HFF-Myc (cell line): ENCODE measurements at places on chromosomes 1 and 21.

DNA sequence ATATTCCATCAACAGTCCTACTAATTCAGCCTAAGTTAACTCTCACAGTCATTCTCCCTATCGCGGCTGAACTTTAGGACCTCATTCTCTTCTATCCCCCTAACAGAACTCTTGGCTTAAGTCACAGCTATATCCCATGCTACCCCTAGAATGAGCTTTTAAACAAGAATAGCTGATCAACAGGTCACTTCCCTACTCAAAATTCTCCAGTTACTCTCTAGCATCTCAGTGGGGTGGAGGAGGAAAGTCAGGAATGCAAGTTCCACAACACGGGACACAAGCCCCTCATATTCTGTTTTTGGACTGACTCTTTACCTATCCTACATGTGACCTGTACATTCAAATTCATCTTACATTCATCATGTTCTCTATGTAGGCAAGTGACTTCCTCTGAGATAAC lies 21.0 kb downstream of the MRPL39 start:
- DNase-seq = no peak

DNA sequence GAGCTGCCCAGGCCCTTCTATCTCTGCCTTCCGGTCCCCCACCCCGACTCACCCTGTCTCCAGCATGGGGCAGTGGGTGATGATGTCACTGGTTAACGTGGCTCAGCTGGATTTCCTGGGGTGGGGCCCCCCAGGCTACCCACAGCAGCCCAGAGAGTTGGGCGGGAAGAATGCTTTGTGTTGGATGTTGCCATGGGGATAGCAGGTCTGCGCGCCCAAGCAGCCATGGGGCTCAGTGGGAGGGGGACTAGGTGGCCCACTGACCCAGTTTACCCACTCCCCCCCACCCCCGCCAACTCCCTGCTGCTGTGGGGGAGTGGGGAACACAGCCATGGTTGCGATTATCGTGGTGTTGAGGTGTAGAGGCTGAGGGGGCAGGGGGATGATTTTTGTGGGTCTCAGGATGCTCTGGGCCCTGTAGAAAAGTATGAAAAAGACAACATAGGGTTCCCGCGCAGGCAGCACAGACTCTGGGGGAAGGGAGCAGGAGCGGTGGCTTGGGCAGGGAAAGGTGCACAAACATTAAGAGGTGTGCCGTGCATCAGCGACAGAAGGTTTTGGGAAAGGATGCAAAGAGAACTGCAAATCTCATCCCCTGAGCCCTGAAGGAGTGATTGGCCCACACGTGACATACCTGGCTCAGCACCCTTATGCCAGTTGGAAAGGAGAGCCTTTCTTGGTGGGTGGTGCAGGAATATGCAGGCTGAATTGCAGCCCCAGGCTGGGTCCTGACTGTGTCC lies 8.5 kb downstream of the CELSR2 start:
- no peak for DNase-seq

DNA sequence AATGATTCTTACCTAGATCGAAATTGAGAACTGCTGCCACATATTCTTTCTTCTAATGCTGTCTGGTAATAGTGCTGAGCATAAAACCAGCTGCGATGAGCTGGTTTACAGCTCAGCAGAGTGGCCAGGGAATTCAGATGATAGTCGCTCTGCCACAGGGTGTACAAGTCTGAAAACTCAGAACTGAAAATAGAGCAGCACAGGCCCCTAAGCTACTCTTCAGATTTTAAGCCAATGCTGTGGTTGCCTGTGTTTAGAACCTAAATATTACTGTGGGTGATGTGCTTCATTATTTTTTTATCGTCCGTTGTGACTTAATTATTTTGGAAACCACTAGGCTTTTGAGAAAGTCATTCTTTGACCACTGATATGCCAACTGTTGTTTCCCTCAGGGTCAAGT lies 152.0 kb downstream of the ADGRL4 start:
- no peak for DNase-seq

DNA sequence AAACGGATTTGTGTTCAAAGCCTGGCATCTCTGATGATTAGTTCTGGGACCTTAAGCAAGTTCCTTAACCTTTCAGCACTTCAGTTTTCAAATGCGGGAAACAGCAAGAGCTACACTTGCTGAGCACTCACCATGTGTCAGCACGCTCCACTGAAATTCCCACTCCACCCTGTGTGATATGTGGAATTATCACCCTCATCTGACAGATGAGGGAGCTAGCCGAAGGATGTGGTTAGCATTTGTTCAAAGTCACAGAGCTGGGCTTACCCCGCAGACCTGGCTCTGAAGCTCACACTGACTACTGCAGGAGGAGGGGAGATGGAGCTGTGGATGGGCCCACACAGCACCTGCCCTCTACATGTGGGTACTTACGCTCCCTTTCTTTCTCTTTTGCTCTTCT lies 29.1 kb downstream of the IL12RB2 start:
- no peak for DNase-seq

GRCh38 chr1:45713711-45714110 lies 25.7 kb downstream of the TMEM69 start:
- no peak for DNase-seq

GRCh38 chr1:65264197-65264929 lies 45.0 kb upstream of the DNAJC6 start:
- DNase-seq = peak; percentile 58

GRCh38 chr1:215507119-215507518 lies 60.0 kb upstream of the KCTD3 start:
- no peak for DNase-seq

- no peak for DNase-seq
Observed at GRCh38 chr1:200866521-200866920, 6.3 kb upstream of the GPR25 start.

GRCh38 chr1:4703646-4704045 lies 49.2 kb downstream of the AJAP1 start:
- DNase-seq = no peak

DNA sequence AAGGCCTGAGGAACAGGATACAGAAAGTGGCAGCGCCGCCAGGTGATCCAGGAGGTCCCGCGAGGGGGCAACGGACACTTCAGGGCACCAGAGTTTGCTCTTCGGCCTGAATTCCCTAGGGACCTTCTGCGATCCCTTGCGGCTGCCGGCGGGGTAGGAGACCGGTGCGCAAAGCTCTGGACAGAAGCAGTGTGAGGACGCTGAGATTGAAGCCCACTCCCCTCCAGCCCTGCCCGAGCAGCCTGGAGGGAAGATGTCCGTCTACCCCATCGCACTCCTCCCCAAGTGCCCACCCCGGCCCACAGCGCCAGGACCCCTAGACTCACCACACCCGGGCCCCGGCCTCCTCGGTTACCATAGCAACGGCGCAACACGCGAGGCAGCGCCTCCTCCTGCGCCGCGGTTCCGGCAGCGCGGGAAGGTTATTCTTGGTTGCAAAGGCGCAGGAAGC lies at the start of gene ANKRD45:
TSS of gene ANKRD45 (minus strand) at position 361 of the 451 bp plus-strand sequence. CDS start 10,433 bp downstream, outside the sequence.
- peak; percentile 20 for DNase-seq

DNA sequence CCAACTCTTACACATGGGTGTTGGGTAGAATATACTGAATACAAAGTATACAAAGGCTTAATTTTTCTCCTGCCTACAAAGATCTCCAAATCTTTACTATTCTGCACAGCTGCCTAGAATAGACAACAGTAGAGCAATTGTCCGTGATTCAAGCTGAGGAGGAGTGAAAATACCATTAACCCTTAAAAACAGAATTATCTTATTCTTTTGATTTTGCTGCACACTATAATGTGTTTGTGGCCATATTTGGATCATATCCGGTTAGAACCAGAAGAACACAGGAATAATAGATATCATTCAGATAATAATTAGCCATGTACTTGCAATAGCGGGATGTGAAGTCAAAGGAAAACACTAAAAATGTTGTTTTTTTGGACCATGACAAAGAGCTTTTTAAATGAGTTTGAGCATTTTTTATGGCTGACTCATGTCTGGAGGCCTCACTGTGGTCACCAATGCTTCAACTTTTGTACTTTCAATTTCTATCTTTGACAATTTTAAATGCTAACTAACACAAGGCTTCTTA lies 197.6 kb upstream of the FOXD3 start:
- peak; percentile 27 for DNase-seq
